ENCODE measurements at places on chromosomes 13 and 19.

DNA sequence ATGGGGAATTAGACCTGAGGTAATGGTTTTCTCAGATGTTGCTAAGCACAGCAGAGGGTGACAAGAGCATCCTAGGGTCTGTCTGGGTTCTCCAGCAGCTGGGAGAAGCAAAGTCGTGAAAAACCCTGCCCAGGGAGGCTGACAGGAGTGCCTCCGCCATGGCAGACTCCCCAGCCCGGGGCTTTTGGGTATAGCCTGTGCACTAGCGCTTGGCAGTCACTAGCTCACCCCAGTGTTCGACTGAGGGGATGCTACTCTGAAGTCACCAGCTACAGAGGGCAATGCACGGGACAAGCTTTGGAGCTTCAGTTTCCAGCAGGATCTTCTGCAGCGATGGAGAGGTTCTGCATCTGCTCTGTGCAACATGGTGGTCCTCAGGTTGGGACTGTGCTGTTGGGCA is 87.5 kb downstream of the ING1 start:
- DNase-seq = peak; percentile 32

GRCh38 chr13:32650705-32651311 is 64.6 kb downstream of the PDS5B start:
- peak; percentile 88 for DNase-seq

DNA sequence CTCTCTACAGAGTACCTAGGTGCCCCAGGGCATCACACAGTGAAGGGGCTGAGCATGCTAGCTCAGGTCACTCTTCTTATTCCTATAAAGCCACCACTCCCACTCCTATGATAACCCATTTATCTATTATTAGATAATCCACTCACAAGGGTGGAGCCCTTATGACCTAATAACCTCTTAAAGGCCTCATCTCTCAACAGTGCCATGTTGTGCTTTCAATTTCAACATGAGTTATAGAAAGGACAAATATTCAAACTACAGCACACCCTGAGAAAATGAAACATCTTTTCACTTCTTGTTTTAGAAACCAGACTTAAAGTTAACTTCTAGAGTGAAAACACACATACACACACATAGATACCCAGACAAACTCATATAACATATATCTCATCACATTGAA is 1494.9 kb upstream of the MIR17HG start:
- DNase-seq = no peak

GRCh38 chr13:51682686-51683085 is 98.4 kb downstream of the WDFY2 start:
- no peak for DNase-seq

DNA sequence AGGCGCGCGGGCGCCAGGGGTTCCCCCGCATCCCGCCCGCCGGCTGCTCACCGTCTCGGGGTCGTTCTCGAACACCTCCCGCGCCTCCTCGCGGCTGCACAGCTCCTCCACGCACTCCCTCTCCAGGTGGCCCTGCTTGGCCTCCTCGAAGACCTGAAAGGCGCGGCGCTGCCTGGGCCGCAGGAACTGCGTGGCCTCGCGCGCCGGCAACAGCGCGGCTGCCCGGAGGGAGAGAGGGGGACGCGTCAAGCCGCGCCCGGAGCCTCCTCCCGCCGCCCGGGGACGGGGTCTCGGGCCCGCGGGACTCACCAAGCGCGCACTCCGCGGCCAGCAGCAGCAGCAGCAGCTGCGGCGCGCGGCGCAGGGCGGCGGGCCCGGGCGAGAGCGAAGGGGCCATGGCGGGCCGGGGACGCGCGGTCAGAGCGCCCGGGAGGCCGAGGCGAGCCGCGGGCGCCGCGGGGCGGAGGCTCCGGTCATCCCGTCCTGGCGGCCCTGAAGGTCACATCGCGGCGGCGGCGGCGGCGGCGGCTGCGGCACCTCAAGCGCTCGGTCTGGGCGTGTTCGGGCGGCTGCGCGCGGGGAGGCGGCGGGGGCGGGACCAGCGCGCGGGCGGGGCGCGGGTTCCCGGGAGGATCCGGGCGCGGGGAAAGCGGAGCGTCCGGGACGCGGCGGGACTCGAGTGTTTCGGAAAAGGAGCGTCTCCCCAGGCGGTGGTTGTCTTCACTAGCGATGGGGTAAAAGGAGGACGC is at the start of gene GAS6:
Gene GAS6 (minus strand): TSS at position 553 of the 749 bp plus-strand sequence. CDS start 156 bp downstream, at position 397.
- DNase-seq = no peak

DNA sequence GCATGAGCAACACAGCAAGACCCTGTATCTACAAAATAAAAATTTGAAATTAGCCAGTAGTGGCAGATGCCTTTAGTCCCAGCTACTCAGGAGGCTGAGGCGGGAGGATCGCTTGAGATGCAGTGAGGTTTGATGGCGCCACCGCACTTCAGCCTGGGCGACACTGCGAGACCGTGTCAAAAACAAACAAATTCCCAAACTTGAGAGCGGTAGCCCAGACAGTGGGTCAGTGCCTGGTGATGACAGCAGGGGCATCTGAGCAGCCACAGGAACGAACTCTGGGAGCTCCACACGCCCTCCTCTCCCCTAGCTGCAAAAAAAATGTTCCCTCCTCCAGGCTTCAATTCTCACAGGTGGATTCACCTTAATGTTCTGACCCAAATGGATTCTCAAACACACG is 14.1 kb downstream of the ZNF490 start:
- no peak for DNase-seq

- no peak for DNase-seq
Measured at GRCh38 chr13:60152904-60153303, 10.8 kb downstream of the DIAPH3 start.

DNA sequence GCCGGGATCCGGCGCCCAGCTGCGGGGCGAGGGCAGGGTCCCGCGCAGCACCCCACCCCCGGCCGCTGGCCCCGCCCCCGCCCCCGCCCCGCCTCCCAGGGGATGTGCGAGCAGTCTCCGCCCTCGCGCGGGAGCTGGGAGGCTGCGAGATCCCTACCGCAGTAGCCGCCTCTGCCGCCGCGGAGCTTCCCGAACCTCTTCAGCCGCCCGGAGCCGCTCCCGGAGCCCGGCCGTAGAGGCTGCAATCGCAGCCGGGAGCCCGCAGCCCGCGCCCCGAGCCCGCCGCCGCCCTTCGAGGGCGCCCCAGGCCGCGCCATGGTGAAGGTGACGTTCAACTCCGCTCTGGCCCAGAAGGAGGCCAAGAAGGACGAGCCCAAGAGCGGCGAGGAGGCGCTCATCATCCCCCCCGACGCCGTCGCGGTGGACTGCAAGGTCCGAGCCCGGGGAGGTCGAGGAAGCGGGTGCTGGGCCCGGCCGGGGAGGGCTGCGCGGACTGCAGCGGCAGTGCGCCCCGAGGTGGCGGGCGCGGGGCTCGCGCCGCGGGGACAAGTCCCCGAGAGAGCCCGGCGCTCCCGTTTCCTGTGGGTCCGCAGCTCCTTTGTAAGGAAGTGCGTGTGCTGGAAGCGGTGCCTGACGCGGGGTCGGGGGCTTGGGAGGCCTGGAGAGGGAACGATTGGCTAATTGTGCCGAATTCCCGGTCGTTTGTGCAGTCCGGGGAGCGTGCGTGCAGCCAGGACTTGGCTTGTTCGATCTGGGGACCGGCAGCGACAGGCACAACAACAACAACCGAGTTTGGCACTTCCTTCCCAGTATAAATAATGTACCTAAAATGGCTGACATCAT is at the start of gene ITM2B:
Gene ITM2B (plus strand): TSS at position 161 of the 843 bp plus-strand sequence. CDS start 155 bp downstream, at position 316.
- DNase-seq = peak; percentile 86

DNA sequence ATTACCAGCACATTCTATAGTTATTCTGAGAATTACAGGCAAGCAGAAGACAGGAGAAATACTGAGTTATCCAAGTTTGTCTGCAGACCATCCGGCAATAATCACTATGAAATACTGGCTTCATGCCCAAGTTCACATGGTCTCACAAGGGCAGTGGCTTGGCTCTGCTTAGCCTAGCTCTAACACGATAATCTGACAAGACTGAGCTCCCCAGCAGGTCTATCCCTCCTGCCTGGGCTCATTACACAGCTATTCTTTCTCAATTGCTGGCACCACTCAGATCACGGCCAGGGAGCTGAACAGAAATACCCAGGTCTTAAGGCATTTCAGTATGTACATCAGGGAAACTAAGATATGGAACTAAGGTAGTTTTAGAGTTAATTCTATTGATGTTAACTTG is 361.6 kb upstream of the PCDH20 start:
- DNase-seq = no peak

DNA sequence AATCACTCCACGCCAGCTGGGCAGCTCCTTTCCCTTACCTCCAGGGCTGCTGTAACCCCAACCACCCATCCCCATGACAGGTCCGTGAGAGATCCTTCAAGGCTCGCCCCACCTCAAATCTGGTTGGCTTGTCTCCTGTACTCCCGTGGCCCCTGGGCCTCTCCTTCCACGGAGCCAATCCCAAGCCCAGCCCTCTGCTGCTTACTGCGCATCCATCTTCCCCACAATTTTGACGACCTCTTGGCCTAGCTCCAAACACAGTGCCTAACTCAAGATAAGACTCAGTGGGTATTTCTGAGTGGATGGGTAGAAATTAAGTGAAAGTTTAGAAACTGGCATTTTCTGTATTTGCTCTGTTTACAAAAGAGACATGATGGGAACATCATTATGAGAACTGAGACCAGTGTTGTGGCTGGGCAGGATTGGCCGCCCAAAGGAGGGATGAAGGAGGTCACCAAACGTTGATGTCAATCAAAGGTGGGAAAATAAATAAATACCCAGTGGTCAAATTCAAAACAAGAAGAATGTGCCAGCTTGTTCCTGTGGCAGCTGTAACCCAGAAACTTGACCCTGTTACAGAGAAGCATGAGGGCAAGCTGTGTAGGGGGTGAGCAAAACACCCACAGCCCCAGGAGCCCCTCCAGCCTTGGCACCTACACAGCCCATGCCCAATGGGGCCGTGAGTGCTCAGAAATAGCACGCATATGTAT is 162.2 kb downstream of the ABCC4 start:
- DNase-seq = no peak

- DNase-seq = no peak
Measured at GRCh38 chr19:46935066-46935663, 74.4 kb downstream of the ARHGAP35 start.

DNA sequence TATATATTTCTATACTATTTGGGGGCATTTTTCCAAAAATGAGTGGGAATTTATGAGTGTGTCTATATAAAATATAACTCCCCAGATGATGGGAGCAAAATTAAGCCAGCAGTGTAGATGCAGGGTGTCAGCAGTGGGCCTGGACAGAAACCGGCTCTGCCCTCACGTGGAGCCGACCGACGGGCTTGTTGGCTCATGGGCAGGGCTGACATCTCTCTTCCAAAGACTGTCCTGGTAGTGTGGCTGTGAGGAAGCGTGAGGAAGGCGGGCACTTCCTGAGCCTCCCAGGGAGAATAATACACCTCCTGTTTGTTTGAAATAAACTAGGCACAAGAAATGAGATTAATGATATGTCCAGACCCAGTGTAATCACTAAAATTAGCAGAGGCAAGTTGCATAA is 206.5 kb downstream of the TEX29 start:
- no peak for DNase-seq

GRCh38 chr19:37346091-37346490 is 24.8 kb upstream of the ZNF527 start:
- DNase-seq = no peak

DNA sequence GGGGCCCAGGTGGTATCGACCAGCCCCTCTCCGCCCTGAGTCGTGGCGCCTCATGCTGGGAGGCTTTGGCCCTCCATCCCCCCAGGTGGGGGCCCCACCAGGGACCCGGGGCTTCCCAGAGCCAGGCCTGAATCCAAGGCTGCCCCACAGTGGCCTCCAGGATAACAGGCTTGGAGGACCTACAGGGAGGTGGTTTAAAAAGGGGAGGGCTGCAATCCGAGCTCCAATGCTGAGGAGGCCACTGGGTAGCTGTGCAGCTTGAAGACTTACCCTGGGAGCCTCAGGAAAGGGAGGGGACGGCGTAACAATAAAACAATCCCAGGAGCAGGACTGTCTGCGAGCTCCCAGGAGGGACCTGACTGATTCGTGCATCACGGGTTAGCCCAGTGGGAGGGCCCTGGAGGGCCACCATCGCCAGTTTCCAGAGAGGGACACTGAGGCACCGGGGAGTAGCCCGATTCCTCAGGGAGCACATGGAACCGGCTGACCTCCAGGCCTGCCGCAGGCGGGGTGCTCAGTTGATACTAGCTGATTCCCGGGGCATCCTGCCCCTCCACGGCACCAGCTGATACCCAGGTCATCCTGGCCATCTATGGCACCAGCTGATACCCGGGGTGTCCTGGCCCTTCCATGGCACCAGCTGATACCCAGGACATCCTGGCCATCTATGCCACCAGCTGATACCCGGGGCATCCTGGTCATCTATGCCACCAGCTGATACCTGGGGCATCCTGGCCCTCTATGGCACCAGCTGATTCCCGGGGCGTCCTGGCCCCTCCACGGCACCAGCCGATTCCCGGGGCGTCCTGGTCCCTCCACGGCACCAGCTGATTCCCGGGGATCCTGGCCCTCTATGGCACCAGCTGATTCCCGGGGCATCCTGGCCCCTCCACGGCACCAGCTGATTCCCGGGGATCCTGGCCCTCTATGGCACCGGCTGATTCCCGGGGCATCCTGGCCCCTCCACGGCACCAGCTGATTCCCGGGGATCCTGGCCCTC is 3.7 kb upstream of the C2CD4C start:
- no peak for DNase-seq

DNA sequence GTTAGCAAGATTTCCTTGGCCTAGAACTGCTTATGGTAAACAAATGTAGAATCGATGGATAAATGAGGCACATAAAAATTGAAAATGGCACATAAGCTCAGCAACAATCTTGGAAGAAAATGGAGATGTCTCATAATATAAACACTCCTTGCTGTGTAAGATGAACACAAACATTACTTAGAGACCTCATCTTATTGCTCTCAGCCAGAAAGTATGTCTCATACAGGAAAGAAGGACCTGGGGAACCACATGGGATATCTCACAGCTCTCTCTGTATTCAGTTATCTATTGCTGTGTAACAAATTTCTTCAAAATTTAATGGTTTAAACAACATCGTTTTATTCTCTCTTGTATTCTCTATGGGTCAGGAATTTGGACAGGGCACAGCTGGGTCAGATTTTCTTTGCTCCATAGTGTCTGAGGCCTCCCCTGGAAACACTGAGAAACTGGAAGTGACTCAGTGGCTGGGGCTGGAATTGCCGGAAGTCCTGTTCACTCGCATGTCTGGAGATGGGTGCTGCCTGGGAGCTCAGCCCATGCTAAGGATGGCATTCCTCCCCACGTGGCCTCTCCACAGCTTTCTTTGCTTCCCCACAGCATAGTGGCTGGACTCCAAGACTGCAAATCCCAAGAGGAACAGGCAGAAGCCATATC is 105.1 kb downstream of the NUFIP1 start:
- DNase-seq = no peak

Data from NB4 (cell line).